ENCODE measurements at places on chromosomes 5 and 9.

- no peak for DNase-seq
These were observed 21.7 kb upstream of the NSD1 start for GRCh38 chr5:177111720-177112394.

GRCh38 chr9:37415011-37415719 is 7.3 kb upstream of the GRHPR start:
- DNase-seq: peak; percentile 53

GRCh38 chr5:8865266-8865665 is 680.6 kb downstream of the SEMA5A start:
- DNase-seq: no peak

- no peak for DNase-seq
These were observed 356.1 kb upstream of the KIF2A start for GRCh38 chr5:61949679-61950435.

DNA sequence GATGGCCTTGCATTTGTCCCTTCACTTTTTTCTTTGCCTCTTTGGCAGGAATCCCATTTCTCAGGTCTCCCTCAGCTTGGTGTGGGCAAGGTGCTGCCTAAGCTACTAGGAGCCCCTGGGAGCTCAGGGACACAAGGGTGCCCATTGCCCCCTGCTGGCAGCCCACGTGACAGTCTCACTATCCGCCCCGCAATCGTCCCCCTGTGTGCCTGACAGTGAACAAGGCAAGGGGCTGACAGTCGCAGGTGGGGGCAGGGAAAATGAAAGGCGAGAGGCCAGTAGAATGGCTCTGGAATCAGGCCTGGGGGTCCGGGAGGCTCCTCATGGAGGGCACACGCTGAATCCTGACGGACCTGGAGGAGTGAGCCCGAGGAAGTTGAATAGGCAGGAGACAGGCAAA is 2.0 kb upstream of the PCDH12 start:
- no peak for DNase-seq

GRCh38 chr9:4769321-4770080 is 23.2 kb upstream of the RCL1 start:
- no peak for DNase-seq

DNA sequence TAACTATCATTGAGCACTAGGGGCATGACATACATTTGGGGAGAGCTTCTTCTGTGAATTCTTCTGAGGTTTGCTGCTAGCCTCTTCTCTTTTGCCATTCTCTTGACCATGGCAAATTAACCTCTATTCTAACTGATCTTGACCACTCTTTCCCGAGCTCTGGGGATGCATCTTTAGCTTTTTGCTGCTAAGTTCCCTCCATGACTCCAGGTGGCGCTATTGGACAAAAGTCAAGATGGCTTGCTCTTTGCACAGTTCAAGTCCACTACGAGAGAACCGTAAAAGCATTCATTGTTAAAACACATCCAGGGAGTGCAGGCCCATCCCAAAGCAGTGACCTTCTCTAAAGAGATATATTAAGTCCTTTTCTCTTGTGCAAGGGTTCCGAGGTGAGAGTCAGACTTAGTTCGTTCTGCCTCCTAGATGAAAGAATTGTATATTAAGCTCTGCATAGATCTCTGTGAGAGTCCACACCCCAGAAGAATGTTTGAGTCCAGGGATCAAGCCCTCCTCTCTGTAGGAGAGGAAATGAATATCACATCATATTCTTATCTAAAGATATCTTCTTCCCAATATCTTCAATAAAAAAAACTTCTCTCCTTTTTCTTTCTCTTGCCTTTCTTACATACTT is 1152.9 kb upstream of the CDH6 start:
- DNase-seq: no peak

DNA sequence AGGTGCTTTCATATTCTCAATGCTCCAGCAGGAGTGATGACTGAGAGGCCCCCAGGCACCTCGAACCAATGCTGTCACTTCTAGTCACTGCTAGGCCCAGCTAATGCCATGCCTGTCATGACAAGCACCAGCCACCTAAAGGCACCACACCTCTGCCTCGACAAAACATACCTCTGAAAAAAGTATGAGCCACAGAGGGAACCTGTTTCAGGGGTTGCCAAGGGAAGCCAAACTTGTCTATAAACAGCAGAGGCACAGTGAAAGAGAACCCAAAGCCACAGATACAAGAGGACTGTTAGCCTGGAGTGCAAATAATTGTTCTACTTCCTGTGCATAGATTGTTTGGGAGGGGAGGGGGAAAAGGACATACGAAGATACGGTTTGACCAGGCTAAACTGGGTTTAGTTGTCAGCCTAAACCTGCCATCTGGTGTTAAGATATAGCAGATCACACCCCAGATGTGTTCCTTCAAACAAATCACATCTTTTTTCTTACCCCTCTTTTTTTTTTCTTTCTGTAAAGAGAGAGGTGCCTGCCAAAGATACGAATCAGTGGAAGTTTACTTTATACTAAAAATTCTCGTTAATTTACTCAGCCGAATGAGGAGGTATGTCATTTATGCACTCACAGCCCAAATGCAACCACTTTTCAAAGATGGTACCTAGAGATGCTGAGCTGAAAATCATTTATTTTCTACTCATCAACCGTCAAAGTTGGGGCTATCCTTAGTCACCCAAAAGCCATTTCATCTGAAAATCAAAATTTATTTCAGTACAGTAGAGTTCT is 45.7 kb downstream of the BNC2 start:
- no peak for DNase-seq

DNA sequence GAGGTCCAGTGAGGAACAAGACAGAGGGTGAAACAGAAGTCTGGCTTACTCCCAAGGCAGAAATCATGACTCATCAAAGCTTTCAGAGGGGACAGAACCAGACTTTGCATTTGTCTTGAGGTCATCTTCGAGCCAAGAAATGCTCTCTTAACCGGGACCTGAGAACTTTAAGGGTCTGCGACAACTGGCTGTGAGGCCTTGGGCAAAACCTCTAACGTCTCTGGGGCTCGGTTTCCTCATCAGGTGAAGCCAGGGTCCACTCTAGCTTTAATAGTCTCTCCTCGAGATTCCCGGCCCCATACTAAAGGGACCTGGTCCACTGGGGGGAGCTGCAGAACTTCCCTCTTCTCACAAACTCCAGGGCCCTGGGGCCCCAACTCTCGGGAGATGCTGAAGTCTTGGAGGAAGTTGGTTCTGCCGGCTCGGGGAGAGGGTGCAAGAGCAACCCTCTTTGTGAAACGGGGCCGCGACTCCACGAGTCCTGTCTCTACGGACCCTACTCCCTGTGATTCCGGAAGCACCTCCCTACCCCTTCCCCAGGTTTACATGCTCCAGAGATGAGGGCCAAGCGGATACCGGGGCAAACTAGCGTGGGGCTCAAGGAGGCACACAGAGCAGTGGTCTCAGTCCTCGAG is 2.6 kb downstream of the GLIS3 start:
- DNase-seq: no peak

- DNase-seq: no peak
These were observed 145.9 kb downstream of the PRELID2 start for GRCh38 chr5:145689235-145689634.

DNA sequence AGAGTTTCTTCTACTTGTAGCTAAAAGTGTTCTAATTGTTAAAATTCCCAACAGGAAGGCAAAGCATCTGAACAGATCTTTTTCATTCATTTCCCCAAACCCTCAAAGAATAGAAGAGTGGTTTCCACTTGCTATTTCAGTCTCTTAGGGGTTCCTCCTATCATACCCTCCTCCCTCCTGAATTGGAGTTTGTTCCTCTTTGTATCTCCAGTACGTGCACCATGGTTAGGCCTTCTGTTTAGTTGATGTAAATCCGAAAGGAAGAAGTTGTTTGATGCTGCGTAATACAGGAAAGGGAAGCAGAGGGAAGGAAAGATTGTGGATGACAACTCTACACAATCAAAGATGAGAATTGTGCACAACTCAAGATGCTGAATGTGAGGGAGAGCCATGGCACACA is 303.6 kb downstream of the PIK3R1 start:
- DNase-seq: no peak

DNA sequence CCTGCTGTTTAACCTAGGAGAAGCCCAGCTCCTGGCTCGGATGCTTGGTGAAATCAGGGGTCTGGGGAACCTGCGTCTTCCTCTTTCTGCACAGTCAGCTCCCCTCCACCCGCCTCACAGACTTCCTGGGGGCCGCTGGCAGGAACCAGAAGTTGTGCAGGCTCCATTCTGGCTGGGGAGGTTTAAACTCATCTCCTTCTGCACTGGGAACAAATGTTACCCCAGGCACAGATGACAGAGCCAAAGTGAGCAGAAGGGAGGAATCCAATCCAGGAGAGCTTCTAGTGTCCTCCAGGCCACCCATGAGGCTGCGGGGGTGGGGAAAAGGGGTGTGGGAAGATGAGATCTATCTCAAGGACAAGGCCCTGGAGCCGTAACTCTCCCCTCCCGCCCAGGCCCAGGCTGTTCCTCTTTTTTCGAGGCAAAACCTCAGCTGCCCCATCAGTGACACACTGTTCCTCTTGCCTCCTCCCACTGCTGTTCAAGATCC is 31.2 kb downstream of the KCNMB1 start:
- DNase-seq: no peak

GRCh38 chr5:163706053-163706771 is 200.8 kb downstream of the MAT2B start:
- no peak for DNase-seq

DNA sequence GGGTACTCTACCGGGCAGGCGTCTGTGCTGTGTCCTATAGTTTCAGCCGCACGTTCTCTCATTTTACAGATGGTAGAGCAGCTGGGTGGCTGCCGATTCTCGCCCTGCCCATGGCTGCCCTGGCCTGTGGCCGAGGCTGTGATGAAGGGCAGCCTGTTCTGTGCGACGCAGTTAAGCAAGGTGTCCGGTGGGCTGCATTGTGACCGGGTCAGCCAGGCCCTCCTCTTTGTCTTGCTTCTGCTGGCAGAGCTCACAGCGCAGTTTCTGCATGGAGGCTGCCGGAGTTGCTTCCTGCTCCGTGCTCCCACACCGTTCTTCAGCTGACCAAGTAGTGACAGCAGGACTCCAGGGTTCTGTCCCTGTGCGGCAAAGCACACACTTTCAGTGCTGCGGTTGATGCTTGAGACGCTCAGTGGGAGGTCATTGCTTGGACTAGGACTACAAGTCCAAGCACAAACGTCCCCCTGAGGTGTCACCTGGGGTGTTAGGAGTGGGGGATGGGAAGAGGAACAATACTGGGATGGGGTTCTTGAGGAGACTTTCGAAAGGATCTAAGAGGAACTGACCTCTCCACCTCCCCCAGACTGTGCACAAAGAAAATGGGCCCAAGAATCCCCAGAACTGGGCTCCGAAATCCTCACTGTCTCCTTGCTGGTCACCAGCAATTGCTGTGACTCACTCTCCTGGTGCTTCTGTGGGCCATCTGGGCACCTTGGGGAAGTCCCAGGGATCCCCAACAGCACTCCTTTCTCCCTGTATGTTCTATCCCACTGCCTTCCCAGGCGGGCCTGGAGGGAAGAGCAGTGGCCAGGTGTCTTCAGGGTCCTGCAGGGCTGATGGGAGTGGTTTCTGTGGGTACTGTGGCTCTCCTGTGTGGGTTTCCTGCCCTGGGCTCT is 58.2 kb downstream of the GADD45G start:
- no peak for DNase-seq

GRCh38 chr9:124350494-124351263 is 64.6 kb downstream of the PSMB7 start:
- no peak for DNase-seq

DNA sequence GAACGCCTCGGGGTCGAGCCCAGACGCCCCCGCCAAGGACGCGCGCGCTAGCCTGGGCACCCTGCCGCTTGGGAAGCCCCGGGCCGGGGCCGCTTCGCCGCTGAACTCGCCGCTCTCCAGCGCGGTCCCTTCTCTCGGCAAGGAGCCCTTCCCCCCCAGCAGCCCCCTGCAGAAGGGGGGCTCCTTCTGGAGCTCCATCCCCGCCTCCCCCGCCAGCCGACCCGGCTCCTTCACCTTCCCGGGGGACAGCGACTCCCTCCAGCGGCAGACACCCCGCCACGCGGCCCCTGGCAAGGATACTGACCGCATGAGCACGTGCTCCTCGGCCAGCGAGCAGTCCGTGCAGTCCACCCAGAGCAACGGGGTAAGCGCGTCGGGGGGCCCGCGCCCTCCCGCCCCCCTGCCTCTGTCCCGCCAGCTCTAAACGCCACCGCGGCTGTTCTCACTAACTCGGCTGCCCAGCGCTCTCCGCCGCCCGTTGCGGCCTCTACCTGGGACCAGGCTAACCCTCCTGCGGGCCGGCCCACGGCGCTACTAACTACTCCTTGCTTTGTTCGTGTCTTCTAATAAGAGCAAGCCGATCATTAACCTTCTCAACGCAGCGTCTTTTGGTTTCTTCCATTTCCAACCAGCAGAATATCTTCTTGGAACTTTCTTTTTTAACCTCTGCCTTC is 93.6 kb upstream of the OTULINL start:
- no peak for DNase-seq

GRCh38 chr5:56088431-56088949 is 93.7 kb upstream of the IL6ST start:
- DNase-seq: no peak

DNA sequence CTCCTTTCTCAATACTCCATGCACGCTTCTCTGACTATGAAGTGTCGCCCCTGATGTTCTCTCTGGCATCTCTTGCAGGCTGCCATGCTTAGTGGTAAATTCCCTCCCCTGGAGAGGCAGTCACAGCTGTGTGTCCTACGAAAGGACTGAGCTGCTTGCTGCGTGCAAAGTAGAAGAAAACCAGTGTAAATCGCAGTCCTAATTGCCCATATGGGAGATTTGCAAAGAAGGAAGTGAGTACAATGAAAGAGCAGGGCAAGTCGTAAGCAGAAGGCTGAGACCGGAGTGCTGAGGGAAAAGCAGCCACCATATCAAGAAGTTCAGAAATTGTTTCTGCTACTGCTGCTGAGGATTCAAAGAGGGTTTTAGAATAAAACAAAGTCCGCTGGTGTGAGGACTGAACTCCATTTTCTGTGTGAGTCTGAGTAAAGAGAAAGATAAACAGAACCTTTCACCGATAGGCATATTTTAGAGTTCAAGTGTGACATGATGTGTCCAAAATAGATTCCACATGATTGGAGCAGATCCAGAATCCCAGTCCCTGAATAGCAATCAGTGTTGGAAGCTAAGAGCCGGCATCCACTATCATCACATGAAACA is 507.8 kb upstream of the MPDZ start:
- DNase-seq: no peak

DNA sequence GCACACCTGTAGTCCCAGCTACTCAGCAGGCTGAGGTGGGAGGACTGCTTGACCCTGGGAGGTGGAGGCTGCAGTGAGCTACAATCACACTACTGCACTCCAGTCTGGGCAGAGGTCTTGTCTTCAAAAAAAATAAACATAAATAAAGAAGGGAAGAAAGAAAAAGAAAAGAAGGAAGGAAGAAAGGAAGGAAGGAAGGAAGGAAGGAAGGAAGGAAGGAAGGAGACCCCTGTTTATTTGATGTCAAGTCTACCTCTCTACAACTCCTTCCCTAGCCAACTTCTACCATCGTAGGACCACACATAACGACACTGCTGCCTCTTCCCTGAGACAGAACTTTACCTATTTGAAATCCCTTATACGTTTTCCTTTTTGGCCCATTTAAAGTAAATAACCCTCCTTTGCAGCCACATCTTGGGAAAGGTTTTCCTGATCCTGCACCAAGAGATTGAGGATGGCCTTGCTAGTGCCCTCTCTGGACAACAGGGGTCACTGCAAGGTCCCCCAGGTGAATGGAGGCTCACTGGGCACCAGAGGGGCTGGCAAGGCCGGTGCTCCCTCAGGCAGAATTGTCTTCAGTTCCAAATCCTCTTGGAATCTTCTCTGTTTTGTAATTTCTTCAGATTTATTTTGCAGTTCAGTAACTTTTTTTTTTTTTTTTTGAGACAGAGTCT is 10.5 kb downstream of the RPS14 start:
- DNase-seq: no peak
